Activated CD4-positive, alpha-beta T cell treated with anti-CD3 and anti-CD28 coated beads for 48 hours (primary cell): ENCODE measurements at places on chromosomes 5 and 9.
A peak's percentile ranks its signal among the peaks of the same experiment; 100 is the strongest.

GRCh38 chr5:5295351-5295750 is 127.1 kb upstream of the ICE1 start:
- DNase-seq: no peak

- no peak for DNase-seq
Observed at GRCh38 chr5:158922816-158923215, 176.9 kb downstream of the EBF1 start.

GRCh38 chr5:159750226-159750625 is 166.1 kb upstream of the ADRA1B start:
- DNase-seq: no peak

DNA sequence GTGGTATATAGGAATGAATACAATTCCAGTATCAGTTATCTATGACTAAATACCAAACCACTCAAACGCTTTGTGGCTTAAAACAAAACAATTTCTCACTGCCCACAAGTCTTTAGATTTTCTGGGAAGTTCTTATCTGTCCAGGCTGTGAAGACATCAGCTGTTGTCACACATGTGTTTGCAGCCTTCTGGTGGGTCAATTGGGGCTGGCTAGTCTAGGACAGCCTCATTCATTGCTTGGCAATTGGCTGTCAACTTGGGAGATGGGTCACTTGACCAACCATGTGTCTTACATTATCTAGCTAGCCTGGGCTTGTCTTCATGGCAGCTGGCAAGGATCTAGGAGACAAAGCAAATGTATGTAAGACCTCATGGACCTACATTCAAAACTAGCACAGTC is 53.8 kb upstream of the PAPPA start:
- no peak for DNase-seq

DNA sequence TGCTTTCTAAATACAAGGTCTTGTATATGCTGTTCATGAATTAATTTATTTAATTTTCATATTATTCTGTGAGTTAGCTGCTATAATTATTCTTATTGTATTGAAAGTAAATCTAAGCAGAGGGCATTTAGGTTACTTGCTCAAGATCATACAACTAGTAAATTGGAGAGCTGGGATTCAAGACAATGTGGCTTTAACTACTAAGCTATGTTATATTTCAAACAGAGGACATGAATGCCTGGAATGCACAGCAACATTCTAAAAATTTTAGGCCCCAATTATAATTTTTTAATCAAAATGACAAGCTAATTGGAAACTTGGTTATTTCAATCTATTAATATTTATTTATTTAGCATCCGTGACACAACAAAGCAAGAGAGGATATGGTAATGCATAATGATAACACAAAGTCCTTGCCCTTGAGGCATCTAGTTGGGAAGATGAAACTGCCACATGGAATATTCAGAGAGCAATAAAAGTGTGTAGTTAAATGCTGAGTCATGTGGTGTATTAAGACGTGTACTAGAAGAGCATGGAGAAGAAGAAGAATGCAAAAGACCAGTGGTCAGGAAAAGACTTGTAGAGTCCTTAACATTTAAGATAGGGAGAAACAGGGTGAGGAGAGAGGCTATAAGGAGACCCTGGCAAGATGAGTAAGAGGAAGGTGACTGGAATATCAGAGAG is 24.4 kb downstream of the CTXN3 start:
- no peak for DNase-seq

DNA sequence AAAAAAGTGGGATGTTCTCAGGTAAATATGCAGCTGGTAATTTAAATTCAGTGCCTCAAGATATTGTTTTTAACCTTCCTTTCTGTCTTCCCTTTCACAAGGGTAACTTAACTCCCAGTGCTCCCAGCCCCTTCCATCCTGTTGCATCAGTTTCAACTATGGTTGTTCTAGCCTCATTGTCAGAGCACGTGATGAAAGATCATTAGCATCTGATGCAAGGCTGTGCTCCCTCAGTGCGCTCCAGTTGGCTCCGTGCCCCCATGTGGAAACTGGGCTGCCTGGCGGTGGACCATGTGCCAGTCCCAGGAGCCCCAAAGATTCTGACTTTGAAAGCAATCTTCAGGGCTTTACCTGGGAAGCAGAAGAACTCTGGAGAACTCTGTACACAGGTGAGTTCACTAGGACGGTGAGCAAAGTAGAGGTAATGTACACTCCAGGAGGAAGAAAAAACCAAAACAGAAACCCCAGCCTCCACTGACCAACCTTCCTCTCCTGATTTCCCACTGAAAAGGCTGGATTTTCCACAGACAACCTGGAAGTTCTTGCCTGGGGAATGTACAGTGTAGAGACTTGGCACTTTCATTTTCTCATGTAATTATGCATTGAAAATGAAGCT is 96.9 kb downstream of the SLC1A3 start:
- no peak for DNase-seq

GRCh38 chr9:69085569-69086283 is 50.2 kb downstream of the FXN start:
- DNase-seq: no peak

GRCh38 chr9:7154650-7155049 is 396.9 kb downstream of the KDM4C start:
- no peak for DNase-seq

DNA sequence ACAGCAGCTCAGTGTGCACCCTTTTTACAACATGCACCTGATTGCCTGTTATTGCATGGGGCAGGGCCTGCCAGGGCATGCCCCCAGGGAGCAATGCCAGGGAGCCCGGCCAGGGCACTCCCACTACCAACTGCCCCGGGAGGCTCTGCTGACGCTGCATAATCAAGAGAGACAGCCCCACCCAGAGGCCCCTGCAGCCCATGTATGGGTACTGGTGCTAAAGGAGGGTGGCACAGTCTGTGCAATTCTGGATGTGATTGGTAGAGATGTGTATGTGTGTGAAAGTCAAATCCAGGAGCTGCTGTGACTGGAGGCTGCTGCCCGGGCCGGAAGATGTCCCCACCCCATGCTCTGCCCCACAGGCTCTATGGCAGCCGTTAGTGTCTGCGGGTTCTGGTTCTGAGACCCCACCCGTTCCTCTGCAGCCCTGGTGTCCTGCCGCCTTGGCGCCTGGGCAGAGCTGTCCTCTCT is 3.9 kb upstream of the NEURL1B start:
- no peak for DNase-seq

DNA sequence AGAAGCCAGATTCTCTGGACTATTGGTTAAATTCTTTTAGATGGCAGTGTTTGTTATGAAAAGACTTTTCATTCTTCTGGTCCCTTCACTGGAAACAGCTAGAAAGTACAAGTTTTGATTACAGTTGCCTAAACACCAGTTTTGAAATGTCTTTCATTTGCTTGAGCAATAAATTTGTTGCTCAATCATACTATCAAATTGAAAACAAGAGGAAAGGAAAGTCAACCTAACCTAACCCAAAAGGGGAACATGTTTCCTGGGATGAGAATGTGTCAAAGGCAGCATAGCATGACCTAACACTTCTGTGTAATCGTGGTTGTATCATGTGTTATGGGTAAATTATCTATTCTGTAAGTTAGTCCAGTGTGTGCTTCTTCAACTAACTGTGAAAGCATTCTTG is 213.2 kb downstream of the TMC1 start:
- no peak for DNase-seq

GRCh38 chr5:148734518-148734917 is 80.2 kb upstream of the HTR4 start:
- no peak for DNase-seq

GRCh38 chr5:142771666-142772065 is 1.5 kb downstream of the ARHGAP26 start:
- no peak for DNase-seq

GRCh38 chr5:15450473-15450872 is 49.5 kb upstream of the FBXL7 start:
- no peak for DNase-seq

GRCh38 chr9:26457151-26457550 is 435.5 kb downstream of the CAAP1 start:
- DNase-seq: no peak

DNA sequence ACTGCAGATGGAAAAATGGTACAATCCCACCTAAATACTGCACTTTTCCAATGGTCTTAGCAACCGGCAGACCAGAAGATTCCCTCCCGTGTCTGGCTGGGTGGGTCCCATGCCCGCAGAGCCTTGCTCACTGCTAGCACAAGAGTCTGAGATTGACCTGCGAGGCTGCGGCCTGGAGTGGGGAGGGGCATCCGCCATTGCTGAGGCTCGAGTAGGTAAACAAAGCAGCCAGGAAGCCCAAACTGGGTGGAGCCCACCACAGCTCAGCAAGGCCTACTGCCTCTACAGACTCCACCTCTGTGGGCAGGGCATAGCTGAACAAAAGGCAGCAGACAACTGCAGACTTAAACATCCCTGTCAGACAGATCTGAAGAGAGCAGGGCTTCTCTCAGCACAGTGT is 221.6 kb upstream of the CTNND2 start:
- DNase-seq: no peak

GRCh38 chr5:115180165-115180709 is 10.5 kb upstream of the TRIM36 start:
- peak; percentile 37 for DNase-seq

DNA sequence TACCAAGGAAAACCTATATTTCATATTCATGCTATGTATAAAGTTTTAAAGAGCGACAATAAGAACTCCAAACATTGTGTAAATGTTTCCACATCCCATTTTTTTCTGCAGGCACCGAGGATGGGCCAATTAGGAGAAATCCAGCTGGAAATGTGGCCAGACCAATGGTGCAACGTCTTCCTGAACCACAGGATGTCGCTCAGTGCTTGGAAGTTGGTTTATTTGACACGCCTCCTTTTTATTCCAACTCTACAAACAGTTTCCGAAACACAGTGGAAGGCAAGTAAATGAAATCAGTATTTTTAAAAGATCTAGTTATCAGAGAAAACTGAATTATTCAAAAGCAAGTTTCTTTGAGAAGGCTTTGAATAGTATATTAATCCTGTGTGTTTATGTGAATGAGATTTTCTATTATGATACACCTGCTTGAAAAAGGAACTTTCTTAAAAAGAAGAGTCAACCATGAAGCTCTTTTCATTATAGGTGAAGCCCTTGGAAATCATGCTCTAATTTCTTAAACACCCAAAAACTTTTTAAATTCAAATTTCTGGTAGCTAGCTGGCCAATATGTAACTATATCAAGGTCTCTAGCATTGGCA is 9.1 kb downstream of the TYRP1 start:
- DNase-seq: no peak

DNA sequence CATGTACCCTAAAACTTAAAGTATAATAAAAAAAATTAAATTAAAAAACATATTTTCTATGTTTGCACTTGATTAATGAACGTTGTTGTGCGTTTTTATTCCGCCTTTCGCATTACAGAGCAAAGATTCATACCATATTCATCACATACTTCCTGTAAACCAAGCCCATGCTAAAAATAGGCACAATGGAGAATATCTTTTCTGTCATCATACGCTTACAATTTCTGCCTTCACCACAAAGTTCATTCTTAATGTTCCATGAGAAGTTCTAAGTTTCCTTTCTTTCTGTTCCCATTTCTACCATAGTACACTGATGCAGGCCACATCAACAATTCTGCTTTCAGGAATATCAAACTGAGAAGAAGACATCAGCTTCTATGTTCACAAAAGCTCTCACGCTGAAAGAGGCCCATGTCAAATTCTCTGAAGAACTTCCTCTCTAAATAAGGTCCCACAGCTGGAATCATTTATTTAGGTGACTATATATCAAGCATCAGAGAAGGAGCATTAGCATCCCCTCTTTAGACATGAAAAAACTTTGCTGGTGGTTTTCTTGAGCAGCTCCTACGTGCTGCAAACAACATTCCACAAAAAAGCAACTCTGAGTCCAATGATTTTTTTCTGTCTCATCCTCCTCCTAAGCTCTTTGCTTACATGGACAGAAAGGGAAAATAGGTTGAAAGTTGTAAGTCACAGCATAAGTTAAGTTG is 456.4 kb downstream of the CDH10 start:
- DNase-seq: no peak

DNA sequence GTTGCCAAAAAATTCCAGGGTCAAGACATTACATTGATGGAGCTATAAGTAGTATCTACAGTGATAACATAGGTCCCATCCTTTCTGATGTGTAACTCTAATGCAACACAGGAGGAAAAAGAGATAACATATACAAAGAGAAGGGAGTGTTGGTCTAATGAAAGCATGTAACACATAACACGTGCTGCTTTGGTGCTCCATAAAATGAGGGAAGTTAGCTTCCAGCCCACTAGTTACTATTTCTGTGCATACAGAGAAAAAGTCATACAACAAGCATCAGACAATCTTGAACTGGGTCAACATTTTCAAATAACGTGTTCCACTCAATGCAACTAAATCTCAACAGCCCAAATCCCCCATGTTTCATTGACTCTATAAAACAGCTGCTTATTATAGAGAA is 11.7 kb downstream of the MLLT3 start:
- DNase-seq: no peak

DNA sequence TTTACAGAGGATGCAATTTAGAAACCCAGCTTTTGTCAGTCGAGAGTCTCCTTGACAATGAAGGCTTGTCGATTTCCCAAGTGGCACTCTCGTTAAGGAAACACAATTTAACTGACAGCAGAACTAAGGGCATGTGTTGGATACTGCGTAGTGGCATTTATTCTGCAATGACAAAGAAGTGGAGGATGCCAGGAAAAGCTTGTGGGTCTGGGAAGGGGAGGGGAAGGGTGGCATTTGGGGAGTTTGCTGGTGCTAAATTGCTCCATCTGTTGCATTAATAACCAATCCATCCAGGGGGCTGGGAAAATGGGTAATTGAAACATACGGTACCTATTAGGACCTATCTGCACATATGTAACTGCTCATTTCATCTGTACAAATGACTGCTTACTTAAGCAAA is 190.6 kb downstream of the NSG2 start:
- DNase-seq: no peak

DNA sequence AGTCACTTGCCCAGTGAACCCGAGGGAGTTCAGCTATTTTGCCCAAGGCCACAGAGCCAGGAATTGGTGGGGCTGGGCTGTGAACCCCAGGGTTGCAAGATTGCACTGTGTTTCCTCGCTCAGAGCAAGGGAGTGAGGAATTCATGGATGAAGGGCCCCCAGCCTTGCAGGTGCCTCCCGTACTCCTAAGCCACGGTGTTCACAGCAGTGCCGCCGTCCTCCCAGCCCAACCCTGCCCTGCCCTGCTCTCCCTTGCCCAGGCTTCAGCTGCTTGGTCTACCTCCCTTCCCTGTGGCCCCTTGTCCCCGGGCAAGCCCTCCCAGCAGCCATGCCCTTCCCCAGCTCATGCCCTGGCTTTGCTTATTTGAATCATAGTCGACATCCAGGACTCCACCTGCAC is 6.1 kb downstream of the LAMC3 start:
- no peak for DNase-seq

DNA sequence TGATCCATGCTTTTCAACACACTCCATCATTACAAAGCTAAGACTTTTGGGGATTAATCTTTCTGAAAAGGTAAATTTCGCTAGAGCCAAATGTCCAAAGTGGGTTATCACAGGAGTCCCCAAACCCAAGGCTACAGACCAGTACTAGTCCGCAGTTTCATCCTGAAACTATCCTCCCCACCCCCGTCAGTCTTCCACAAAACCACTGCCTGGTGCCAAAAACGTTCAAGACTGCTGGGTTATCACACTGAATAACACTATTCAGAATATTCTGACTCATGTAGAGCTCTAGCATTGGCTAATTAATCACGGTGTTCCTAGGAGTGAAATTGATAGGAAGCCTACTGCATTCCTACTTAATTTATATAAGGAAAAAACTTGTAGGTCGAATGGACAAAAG is 24.7 kb downstream of the ERP44 start:
- no peak for DNase-seq
